ENCODE measurements at places on chromosomes 7 and 10.

DNA sequence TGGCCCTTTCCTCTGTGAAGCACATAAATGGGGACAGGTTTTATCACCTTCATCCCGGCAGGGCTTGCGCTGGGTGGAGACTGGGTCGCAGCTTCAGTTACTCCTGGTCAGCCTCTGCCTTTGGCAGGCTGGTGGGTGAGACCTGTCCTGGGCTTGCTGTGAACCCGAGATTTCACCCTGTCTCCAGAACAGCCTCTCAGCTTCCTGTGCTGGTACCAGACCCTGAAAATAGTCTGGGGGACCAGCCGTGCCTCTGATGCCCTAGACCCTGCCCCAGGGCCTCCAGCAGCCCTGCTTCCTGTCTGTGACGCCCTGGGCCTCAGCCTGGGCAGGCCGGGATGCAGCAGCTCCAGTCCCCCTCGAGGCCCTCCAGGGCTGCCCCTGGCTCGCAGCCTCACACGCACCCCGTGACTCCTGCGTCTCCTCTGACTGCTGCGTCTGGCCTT, 13.2 kb upstream of the PWWP2B start:
- DNase-seq, result no peak

GRCh38 chr7:94170836-94171235, 166.7 kb upstream of the BET1 start:
- DNase-seq, result no peak

DNA sequence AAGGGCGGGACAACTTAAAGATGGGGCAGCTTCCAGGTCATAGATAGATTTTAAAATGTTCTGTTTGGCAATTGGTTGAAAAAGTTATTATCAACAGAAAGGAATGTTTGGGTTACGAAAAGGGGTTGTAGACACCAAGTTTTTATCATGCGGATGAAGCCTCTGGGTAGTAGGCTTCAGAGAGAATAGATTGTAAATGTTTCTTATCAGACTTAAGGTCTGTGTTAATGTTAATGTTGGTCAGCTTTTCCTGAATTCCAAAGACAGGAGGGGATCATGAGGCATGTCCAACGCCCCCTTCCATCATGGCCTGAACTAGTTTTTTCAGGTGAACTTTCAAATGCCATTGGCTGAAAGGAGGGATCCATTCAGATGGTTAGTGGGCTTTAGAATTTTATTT, 84.2 kb upstream of the KIF5B start:
- no peak for DNase-seq

- no peak for DNase-seq
These were observed 2.3 kb downstream of the MDFIC start for GRCh38 chr7:114924038-114924712.

DNA sequence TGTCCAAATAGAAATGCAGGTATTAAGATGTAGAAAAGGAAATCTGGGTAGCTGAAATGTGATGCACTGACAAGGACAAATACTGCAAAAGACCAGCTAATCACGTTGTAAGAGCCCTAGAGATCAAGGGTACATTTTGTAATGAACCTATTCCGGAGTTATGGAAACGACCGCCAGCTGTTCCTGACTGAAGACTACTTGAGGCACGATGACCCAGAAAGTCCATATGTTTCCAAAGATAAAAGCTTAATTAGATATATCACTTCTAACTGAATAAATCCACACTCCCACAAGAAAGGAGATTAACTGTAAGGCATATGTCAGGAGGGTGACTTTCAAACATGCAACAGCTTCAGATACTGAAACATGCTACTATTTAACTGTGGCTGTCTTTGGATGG, 253.5 kb downstream of the NSUN6 start:
- DNase-seq, result no peak

DNA sequence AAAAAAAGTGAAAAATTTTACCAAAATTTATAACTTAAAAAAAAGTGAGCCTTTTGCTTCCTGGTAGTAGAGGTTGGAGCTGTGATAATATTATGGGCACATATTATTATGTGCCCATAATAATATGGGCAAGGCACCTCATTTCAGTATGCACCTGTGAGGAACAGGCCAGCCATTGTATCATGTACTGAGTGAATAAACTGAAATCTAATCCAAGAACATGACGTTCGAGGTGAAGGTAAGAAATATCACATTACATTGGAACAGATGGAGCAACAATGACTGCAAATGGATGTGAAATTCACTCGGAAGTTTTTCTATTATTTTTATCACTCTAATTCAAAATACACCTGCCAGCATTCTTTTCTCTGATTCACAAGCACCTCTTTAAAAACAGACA, 216.0 kb downstream of the KLF6 start:
- no peak for DNase-seq

GRCh38 chr10:132994185-132994796, 51.9 kb upstream of the CFAP46 start:
- no peak for DNase-seq

DNA sequence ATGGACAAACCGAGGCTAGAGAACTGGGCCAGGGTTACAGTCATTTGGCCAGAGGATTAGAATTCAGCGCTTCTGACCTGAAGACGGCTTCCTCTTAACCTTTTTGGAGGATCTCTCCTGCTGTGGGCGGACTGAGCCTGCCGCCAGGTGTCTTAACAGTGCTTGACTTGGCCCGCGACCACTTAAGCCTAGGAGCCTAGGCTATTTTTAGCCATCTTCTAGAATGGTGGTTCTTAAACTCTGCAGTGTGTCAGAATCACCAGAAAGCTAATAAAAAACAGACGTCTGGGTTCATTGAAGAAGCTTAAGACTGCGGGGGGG, 722 bp downstream of the MDH2 start:
- DNase-seq, result no peak

DNA sequence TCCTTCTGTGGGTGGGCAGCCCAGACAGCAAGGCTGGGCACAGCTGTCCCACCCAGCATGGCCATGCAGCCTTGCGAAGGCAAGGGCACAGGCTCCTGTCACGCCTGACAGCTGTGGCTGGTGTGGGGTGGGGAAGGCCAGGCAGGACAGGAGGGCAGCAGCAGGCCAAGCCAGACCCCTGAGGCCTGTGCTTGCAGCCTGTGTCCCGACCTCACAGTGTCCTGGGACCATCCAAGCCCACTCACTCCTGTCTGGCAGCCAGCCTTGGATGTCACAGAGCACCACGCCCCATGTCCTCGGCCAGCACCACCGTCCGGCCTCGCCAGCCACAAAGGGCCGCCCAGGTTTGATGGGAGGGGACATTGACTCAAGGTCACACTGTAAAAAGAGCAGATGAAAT, 85.5 kb upstream of the LRRC4 start:
- DNase-seq, result no peak

DNA sequence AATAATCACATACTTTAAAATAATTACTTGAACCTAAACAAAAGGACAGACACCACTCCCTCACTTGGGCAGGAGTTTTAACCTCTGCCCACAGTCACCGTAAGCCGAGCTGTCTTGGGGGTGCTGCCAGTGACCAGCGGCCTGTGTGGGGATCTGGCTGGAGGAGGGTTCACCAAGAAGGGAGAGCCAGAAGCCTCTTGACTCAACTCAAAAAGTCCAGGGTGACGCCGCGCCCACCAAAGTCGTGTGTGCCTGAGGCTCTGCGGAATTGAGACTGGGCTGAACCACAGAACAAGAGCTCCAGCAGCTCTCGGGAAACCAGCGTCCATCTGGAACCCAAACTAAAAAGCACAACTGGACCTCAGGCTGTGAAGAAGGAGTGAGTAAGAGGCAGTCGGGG, 35.8 kb downstream of the ZFAND2A start:
- no peak for DNase-seq

DNA sequence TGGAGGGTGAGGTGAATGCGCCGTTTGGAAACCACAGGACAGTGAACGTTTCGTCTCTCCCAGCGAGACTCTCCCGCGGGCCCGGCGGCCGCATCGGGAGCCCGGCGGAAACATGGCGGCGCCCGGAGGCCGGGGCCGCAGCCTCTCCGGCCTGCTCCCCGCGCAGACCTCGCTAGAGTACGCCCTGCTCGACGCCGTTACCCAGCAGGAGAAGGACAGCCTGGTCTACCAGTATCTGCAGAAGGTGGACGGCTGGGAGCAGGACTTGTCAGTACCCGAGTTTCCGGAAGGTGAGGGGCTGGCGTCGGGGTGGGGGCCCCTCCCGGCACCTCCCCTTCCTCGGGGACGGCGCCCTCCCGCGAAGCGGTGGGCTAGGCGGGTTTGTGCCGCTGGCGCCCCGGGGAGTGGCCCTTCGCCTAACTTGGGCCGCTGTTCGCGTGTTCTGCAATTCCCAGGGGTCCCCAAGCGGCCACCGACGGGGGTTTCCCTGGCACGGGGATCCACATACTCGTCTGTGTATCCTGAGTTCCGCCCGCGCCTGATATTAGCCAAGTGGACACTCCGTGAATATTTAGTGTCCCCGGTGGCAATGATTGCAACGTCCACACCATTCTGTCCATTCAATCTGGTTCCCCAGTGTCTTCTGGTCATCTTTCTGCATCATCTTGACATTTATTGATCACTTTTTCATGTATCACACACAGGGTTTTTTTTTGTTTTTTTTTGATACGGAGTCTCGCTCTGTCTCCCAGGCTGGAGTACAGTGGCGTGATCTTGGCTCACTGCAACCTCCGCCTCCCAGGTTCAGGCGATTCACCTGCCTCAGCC, 514 bp downstream of the NHLRC2 start:
- DNase-seq, result peak; percentile 18

GRCh38 chr7:66013938-66014337, 31.9 kb upstream of the GUSB start:
- DNase-seq, result no peak

DNA sequence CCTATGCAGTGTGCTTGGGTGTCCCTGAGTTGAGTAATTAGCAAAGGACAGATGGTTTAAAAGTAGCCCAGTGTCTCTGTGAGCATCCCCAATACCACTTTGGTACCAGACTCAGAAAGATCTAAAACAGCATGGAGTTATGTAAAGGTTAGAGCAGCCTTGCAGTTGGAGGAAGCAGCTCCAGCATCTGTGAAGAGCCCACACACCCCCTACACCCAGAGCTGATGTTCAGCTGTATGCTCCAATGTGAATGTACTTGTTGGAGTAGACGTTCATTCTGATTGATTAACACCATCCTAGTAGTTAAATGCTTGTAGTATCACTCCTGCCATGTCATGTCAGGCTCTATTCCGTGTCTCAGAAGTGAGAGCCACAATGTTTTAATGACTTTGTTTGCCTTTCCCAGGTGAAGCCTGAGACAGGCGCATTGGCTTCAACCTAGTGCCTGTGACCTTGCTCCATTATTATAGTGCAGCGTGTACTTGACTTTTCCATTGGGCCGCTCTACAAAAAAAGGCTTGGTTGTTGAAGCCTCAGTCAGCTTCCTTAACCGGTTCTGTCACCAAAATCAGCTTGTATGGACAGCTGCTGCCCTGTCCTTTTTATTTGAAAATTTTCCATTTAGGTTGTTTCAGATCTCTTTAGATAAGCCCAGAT, 154.2 kb downstream of the LCOR start:
- DNase-seq, result no peak

DNA sequence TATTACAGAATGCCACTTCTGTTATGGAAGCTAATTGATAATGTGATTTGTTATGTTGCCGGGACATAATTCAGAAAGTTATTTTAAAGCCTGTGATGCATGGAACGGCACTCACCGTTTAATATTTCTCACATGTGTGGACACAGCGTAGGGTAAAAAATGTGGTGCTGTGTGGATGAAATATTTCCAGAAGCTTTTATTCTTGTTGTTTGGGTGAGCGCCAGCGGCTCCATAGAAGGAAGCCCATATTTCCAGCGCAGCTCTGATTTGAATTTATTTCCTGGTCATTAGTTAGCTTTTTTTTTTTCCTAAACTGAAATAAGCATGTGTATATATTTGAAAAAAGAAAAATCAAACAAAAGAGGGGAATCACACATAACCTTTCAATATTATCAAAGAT, 20.2 kb upstream of the NKX6-2 start:
- no peak for DNase-seq

- no peak for DNase-seq
These were observed 2.0 kb downstream of the CUL1 start for GRCh38 chr7:148700661-148701064.

All from stimulated activated CD4-positive, alpha-beta T cell treated with anti-CD3 and anti-CD28 coated beads, TNF-alpha, amount 100 ng/mL, for 48 hours (primary cell).